NCI-H748 treated with DMSO at 0.1 percent for 48 hours (cell line): ENCODE measurements at places on chromosomes 1 and 21.

- no peak for DNase-seq
Measured at GRCh38 chr1:22689505-22689904, 21.1 kb upstream of the EPHB2 start.

GRCh38 chr1:65694126-65694525 is 98.6 kb upstream of the PDE4B start:
- no peak for DNase-seq

GRCh38 chr21:36149788-36150711 is 6.6 kb upstream of the DOP1B start:
- no peak for DNase-seq

GRCh38 chr1:109819906-109820305 is 56.2 kb upstream of the EPS8L3 start:
- no peak for DNase-seq

DNA sequence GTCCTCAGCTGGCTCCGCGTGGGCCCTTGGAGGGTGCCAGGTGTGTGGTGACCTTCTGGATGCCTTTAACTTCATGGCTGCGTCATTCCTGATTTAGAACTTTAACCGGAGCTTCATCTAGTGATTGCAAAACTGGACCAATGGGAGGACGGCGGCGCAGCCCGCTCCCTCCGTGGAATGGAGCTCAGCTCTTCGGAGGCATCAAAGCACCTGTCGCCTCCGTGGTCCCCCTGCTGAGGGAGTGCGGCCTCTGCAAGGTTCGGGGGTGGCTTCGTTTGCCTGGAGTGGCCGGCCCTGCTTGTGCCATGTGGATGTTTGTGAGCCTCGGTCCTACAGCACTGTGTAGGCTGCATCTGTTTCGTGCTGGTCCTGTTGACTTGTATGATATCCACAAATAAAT is 14.2 kb downstream of the CSTB start:
- no peak for DNase-seq

DNA sequence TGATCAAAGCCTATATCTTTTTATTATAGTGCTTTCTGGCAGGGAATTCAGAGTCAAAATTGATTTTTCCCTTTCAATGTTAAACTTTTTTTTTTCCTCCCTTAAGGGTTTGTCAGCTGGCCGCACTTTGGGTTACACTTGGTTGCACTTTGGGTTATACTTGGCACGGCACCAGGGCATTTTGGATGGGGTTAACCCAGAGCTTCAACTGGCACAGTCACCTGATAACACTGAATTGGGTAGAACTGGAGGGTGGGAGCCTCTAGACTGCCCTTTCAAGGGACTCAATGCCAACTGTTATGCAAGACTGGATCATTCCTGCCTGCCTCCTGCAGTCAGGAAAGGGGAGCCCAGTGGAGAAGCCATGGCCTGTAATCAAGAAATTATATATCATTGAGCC is 211.5 kb downstream of the KCNJ6 start:
- no peak for DNase-seq

- DNase-seq: no peak
Measured at GRCh38 chr1:58988752-58989151, 204.9 kb upstream of the JUN start.

DNA sequence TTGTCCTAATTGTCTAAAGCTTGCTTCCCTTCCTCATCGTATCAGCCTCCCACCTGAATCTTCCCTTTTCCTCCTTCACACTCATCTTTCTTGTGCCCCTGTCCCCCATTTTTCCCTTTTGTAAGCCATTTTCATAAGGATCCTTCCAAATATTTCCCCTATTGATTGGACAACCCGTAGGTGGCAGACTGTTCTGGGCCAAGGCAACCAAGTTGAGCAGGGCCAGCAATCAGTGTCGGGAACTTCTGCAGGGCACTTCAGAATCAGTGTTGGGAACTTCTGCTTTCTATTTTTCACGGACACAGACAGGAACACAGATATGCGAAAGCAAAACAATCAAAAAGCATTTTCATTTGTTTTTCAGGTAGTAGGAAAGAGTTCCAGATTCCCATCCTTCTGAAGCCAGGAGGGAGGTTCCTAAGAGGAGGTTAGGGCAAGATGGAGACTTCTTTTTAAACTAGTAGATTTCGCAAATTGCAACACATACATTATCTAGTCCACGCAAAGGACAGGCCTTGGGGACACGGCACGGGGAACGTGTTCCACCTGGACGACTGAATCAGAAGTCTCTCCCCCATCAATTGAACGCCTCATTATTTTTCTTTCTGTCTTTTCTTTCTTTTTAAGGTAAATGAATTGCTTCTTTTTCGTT is 691 bp upstream of the MPZL1 start:
- DNase-seq: no peak

- DNase-seq: no peak
Measured at GRCh38 chr1:197062692-197063091, 4.4 kb downstream of the F13B start.

GRCh38 chr1:180358649-180359048 is 128.6 kb downstream of the LHX4 start:
- DNase-seq: no peak

GRCh38 chr1:158169105-158169504 is 11.6 kb upstream of the CD1D start:
- no peak for DNase-seq

DNA sequence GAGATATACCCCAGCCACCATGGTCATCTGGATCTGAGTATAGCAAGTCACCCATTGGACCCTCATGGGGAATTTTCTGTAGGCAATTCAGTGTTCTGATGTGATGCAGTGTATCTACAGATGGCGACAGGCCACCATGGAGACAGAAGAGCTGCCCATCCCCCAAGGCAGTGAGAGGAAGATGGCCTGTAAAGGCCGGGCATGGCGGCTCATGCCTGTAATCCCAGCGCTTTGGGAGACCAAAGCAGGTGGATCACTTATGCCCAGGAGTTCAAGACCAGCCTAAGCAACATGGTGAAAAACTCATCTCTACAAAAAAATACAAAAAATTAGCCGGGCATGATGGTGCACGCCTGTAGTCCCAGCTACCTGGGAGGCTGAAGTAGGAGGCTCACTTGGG is 41.1 kb upstream of the CTPS1 start:
- no peak for DNase-seq

- no peak for DNase-seq
Measured at GRCh38 chr21:30990514-30991262, 47.6 kb downstream of the KRTAP19-8 start.

DNA sequence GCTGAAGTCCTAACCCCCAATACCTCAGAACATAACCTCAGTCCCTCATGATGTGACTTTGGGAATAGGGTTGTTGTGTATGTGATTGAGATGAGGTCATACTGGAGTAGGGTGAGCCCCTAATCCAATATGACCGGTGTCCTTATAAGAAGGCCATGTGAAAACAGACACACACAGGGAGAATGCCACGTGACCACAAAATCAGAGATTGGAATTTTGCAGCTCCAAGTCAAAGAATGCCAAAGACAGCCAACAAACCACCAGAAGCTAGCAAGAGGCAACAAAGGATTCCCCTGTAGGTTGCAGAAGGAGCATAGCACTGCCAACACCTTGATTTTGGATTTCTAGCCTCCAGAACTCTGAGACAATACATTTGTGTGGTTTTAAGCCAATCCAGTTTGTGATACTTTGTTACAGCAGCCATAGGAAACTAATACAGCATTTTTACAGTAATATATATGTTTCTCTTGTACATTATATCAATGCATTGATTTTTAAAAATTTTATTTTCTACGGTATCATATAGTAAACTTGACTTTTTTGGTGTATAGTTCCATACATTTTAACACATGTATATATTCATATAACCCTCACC is 5.4 kb downstream of the ZSWIM5 start:
- no peak for DNase-seq

DNA sequence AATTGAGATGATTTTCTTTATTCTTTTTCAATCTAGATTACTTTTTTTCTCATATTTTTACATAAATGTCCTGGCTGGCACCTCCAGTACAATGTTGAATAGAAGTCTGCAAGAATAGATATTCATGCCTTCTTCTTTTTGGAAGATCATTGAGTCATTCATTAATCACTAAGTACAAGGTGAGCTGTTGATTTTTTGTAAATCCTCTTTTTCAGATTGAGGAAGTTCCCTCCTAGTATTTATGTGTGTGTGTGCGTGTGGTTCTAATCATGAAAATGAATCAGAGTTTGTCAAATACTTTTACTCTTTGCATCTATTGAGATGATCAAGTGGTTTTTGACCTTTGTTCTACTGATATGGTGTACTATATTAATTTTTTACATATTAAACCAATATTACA is 859.3 kb downstream of the KCNT2 start:
- no peak for DNase-seq

GRCh38 chr1:2860476-2861142 is 59.1 kb upstream of the TTC34 start:
- no peak for DNase-seq

DNA sequence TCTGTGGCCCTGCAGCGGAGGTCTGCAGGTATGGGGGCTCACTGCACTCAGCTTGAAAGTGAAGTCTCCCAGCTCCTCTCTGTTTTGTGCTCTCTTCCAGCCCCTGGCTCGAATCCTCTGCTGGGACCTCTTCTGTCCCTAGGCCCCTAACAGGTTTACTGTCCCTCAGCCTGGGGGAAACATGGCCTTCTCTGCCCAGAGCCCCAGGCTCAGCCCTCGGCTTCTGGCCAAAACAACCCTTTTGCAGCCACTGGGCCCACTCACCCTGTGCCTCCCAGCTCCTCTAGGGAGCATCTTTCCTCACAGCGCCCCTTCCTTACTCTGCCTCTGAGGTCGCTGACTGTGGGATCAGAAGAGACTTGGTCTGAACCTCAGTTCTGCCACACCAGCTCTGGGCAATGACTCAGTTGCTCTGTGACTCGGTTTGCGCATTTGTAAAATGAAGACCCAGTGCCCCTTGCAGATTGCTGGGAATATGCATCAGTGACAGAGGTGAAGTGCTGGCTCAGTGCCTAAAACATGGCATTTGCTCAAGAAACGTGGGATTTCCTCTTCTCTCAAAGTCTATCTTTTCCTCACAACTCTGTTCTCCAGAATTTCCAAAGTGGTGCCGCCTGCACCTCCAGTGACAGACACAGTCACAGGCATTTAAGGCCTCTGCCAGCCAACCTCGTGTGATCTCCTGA is 26.5 kb upstream of the TENT5C start:
- DNase-seq: no peak

GRCh38 chr1:13697738-13698137 is 2.2 kb upstream of the PRDM2 start:
- DNase-seq: no peak

DNA sequence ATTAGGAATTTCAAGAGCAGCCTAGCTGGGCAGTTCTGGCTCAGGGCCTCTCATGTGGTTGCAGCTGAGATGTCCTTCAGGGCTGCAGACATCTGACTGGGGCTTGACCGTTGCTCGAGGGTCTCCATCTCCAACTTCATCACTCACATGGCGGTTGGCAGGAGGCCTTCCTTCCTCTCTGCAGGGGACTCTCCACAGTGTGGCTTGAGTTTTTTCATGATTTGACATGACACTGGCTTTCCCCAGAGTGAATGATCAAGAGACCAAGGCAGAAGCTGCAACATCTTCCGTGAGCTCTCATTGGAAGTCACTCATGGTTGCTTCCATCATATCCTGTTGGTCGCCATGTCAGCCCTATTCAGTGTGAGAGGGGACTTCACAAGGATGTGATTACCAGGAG is 74.6 kb downstream of the RUNX3 start:
- DNase-seq: no peak

DNA sequence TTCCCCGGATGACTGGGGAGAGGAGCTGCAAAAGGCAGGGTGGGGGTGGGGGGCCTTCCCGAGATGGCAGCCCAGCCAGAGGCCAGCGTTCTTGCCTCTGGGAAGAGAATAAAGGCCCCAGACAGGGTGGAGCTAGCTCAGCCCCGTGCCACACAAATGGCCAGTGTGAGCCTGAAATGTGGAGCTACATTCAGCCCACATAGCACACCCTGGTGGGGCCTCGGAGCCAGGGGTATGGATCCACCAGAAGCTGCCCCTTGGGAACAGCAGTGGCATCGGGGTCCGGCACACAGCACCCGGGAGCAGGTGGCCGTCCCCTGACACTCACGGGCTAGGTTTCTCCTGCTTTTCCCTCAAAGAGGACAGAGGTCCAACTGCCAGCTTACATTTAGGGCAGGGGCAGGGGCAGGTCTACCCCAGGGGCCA is 93.9 kb downstream of the PDE9A start:
- no peak for DNase-seq

GRCh38 chr1:226943156-226943555 is 3.1 kb downstream of the COQ8A start:
- no peak for DNase-seq

GRCh38 chr1:9884805-9885204 is 25.3 kb downstream of the CTNNBIP1 start:
- no peak for DNase-seq
